ENCODE measurements at places on chromosomes 2 and 18.
A peak's percentile ranks its signal among the peaks of the same experiment; 100 is the strongest.

- no peak for DNase-seq
These were observed 168.3 kb upstream of the POU3F3 start for GRCh38 chr2:104685591-104685990.

- DNase-seq, result peak; percentile 37
These were observed 102.3 kb upstream of the SMAD7 start for GRCh38 chr18:49052891-49053644.

- no peak for DNase-seq
These were observed 45.8 kb upstream of the FLACC1 start for GRCh38 chr2:201402651-201403562.

DNA sequence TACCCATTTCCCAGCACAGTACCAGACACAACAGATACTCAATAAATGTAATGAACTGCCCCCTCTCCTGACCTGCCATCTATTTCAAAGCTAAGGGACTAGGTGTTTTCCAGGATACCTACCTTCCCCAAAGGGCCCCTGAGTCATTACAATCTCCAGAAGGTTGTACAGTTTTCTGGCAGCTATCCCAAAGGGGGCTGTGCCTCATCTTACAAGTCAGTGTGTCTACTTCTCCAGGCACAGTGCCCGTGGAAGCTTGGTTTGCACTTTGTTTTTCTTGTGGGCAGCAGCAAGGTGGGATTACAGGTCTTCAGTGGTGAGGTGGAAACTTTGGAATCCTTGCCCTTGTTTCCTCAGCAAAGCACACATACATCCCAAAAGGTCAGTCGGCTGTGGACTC lies 62.8 kb upstream of the CYP26B1 start:
- DNase-seq, result no peak

GRCh38 chr2:25301453-25302352 lies 40.0 kb downstream of the DNMT3A start:
- DNase-seq, result peak; percentile 72

GRCh38 chr2:216789081-216789480 lies 70.8 kb downstream of the TNP1 start:
- no peak for DNase-seq

DNA sequence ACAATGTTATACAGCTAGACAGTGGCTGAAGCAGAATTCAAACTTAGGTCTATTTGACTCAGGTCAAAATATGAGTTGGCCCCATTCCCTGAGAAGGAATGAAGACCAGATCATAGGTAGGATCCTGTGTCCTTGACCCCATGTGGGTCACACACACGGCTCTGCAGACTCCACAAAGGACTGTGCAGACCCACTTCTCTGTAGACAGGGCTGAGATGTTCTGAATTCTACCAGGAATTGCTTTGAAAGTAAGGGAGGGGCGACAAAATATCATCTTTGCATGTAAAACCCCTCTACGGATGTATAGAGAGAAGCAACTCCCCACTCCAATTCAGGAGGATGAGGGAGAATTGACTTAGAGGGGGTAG lies 62.3 kb upstream of the CTIF start:
- no peak for DNase-seq

- DNase-seq, result no peak
These were observed 191.8 kb downstream of the LPIN1 start for GRCh38 chr2:11938196-11938595.

- DNase-seq, result no peak
These were observed 1046.7 kb upstream of the SLC39A10 start for GRCh38 chr2:194610297-194610696.

- no peak for DNase-seq
These were observed 48.2 kb downstream of the SLC14A2 start for GRCh38 chr18:45663403-45664045.

DNA sequence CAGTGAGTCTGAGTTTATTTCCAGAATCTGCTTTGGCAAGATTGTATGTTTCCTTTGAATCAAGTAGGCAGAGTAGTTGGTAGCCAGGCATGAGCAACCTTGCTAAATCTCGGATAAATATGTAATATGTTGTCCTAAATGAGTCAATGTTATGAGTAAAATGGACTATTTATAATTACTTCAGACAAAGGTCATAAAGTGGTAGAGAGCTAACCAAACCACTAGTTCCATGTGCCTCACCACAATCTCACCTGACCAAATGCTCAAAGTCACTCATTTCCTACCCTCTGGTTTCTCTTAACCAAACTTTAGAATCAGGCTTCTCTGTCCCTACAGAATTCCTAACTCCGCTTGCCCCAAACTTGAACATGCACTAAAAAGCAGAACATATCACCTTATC lies 261.2 kb upstream of the FSIP2 start:
- DNase-seq, result no peak

GRCh38 chr18:49059028-49059834 lies 108.5 kb upstream of the SMAD7 start:
- DNase-seq, result no peak

DNA sequence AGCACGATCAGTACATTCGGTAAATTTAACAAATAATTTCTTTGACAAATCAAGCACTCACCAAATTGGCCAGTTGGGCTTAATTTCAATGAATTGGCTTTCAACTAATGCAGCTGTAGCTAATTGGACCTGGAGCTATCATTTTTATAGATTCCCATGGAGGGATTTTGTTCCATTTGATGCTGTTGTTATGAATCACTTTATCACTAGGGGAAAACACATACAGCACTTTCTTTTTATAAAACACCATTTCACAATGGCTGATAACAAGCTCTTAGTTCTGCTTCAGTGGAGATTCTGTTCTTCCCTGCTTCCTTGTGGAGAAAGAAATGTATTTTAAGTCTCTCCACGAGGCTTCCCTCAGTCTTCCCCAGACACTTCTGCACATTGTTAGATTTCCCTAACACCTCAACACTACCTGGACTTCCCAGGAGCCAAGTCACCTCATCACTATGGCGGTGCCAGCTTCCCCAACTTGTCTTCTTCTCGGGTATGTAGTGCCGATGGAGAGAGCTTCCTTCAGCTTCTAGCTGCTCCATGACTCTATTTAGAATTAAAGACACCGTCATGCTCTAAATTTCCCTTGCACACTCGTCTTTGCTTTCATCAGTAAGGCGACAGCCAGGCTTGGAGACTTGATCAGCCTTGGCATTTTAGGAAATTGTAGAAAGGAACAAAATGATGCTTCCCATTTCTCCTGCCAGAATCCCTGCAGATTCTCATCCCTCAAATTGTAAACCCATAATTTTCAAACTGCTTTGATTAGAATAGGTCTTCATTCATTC lies 72.0 kb downstream of the INPP5D start:
- no peak for DNase-seq

GRCh38 chr18:55858661-55859515 lies 270.9 kb upstream of the TCF4 start:
- no peak for DNase-seq

DNA sequence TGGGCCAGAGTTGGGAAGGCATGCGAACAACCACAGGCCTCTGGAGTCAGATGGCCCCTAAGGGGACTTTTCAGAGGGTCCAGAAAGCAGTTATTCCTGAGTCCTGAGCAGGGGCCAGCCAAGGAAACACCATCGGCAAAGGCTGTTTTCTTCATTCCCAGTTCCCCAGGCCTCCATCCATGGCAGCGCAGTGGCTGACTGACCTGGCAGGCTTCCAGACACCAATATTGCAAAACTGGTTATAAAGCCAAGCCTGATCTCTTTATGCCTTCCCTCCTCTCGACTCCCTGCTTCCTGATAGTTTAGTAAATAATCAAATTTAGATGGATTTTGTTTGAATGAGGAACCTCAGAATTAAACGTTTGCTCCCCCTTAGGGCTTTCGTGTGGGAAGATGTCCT lies 133.4 kb upstream of the ITGA6 start:
- DNase-seq, result no peak

GRCh38 chr2:72950558-72951255 lies 33.4 kb downstream of the EMX1 start:
- DNase-seq, result no peak
